LNCaP clone FGC (cell line): ENCODE measurements at places on chromosomes 13 and 19.

GRCh38 chr13:75787249-75787928 lies 151.3 kb downstream of the LMO7 start:
- no peak for DNase-seq

DNA sequence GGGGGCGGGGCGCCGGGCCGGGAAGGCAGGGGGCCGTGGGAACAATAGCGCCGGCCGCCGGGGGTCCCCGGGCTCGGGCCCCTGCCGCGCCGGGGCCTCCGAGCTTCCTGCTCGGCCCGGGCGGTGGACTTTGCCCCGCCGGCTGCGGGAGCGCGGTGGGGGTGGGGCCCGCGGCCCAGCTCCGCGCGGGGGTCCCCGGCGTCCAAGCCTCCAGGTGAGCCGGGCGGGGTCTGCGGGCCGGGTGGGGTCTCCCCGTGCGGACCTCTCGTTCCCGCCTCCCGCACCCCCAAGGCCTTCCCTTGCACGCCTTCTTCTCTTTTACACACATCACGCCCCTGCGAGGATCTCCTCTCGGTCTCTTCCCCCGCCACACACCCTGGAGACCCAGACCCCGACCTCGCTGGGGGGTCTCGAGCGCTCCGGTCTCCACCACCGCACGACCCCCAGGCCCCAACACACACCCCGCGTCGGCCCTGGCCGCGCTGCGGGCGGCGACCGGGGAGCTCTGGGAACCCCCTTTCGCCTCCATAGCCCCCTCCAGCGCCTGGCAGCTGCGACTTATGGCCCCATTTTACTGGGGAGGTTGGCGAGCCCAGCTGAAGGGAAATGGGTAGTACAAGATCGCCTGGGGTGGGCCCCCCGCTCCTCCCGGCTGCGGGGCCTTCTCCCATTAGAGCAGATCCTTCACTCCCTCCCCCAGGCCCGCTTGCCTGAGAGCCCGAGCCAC lies 711 bp downstream of the CAMSAP3 start:
- no peak for DNase-seq

GRCh38 chr13:112333756-112334543 lies 42.2 kb upstream of the SPACA7 start:
- DNase-seq, result no peak

DNA sequence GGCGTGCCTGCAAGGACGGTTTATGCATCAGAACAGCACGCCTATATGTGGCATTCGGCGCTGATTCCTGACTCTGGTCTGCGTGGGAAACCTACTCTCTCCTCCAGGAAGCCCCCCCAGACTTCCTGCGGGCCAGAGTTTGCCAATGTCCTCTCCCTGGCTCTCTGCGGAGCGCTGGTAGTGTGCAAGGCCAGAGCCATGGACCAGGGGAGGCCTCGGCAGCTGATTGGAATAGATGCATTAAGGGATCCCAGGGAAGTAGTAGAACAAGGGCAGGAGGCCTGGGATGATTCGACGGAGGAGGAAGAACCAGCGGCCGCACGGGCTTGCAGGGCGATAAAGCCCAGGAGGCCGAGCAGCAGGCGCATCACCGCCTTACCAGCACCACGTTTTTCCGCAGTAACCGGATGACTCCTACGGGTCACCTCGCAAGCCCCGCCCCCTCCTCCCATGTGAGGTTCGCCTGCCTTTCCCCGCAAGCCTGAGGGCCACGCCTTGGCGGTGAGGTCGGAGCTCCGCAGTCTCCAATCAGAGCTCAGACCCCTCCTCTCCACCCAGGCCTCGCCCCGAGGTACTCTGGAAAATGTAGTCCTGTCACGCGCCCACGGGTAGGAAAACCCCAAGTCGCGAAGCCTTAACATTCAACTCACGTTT lies 5.0 kb downstream of the CLEC11A start:
- DNase-seq, result no peak

DNA sequence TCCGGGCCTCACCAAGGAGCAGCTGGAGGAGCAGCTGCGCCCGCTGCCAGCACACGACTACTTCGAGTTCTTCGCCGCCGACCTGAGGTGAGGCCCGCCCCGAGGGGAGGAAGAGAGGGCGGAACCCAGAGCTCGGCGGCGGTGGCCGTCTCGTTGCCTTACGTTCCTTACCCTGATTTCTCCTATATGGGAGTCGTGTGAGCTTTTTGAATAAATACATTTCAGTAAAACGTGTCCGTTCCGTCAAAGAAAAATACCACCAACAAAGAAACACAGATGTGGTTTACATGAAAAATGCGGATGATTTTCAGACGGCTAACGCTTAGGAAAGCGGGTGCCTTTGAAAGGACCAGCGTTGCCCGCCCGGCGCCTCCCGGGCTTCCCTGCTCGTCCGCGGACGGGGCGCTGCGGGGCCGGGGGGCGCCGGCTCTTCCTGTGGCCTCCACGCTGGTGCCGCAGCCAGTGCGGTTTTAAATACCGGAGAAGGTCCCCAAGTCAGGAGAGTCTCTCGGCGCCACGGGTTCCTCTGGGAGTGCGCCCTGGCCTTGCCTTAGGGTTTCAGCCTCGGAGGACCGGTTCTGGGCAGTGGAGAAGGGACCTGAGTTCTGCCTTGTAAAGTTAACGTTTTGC lies 755 bp downstream of the UPF3A start:
- no peak for DNase-seq
